ENCODE measurements at places on chromosomes 1 and 21. TPM values are rescaled to one million over a fixed set of nuclear protein-coding genes. Genes with fewer than 3 reads are reported as not detected.

GRCh38 chr1:21909787-21910503 lies 27.2 kb downstream of the HSPG2 start:
- H3K4me3 ChIP-seq, result no peak overlapping the region
- no peak overlapping the region for H3K27ac ChIP-seq
- H3K4me1 ChIP-seq, result peaks cover 4% of the 10 kb centered on the region
- H3K27me3 ChIP-seq, result no peaks in the 10 kb centered on the region
- H3K36me3 ChIP-seq, result no peaks in the 10 kb centered on the region

ETV3 gene
- 30.9 TPM for total RNA-seq

GRCh38 chr1:69661686-69662085 lies 94.0 kb downstream of the LRRC7 start:
- H3K27ac ChIP-seq, result no peak overlapping the region
- no peaks in the 10 kb centered on the region for H3K27me3 ChIP-seq
- no peak for DNase-seq
- H3K4me1 ChIP-seq, result no peaks in the 10 kb centered on the region

GRCh38 chr21:33268393-33268736 lies 2.2 kb downstream of the IL10RB start:
- peak overlapping the region; percentile 99 for H3K4me3 ChIP-seq
- H3K27ac ChIP-seq, result peak overlapping the region; percentile 79
- H3K4me1 ChIP-seq, result peaks cover 61% of the 10 kb centered on the region
- H3K27me3 ChIP-seq, result no peaks in the 10 kb centered on the region
- peaks cover 43% of the 10 kb centered on the region for H3K36me3 ChIP-seq

OR2T11 gene
- total RNA-seq, result not detected

SRP9 gene
- total RNA-seq, result 314 TPM

AMY1B gene
- total RNA-seq, result not detected

AIM2 gene
- total RNA-seq, result 224 TPM

- no peak overlapping the region for H3K27ac ChIP-seq
- DNase-seq, result no peak
- H3K27me3 ChIP-seq, result no peaks in the 10 kb centered on the region
- H3K4me1 ChIP-seq, result no peaks in the 10 kb centered on the region
Measured at GRCh38 chr1:164473544-164473943, 85.4 kb upstream of the PBX1 start.

DUSP23 gene
- total RNA-seq, result 28.3 TPM

- no peak for DNase-seq
- H3K4me3 ChIP-seq, result no peak overlapping the region
- no peaks in the 10 kb centered on the region for H3K27me3 ChIP-seq
- no peaks in the 10 kb centered on the region for H3K4me1 ChIP-seq
- peaks cover 4% of the 10 kb centered on the region for H3K36me3 ChIP-seq
Measured at GRCh38 chr1:219210067-219210466, 36.4 kb downstream of the LYPLAL1 start.

DNA sequence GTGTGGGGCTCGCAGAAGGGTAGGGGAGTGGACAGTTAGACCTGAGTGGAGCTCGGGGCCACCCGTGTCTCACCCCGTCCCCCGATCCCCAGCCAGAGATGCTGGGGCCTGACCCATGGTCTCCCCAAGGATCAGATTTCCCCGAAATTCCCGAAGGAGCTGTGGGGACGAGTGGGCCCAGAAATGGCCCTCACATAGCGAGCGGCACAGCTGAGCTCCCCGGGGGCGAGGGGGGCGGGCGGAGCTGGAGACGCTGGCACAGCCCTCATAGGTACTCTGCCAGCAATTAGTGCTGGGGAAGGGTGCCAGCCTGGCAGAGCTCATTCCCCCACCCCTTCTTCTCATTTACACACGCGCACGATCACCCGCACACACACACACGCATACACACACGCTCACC lies 9.2 kb downstream of the CASZ1 start:
- DNase-seq, result no peak
- H3K4me1 ChIP-seq, result no peaks in the 10 kb centered on the region

Measured in activated CD4-positive, alpha-beta memory T cell treated with anti-CD3 and anti-CD28 coated beads for 36 hours (primary cell).